ENCODE measurements at places on chromosomes 2 and 18.

- no peak for DNase-seq
Measured at GRCh38 chr2:182952741-182953450, 85.4 kb downstream of the NCKAP1 start.

- DNase-seq: no peak
Measured at GRCh38 chr18:56445422-56445821, 193.0 kb downstream of the TXNL1 start.

- no peak for DNase-seq
Measured at GRCh38 chr18:54357082-54357659, 487 bp downstream of the STARD6 start.

DNA sequence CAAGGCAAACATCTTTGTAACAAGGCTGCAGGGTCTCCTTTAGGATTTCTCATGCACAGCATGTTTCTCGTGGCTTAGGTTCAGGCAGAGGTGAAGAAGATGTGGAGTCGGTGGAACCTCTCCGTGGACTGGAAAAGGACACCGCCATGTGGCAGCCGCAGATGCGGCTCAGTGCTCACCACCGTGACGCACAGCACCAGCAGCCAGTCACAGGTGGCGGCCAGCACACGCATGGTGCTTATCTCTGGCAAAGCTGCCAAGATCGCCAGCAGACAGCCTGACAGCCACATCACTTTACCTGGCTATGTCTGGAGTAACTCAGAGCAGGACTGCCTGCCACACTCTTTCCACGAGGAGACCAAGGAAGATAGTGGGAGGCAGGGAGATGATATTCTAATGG lies 86.6 kb downstream of the PTH2R start:
- DNase-seq: no peak

DNA sequence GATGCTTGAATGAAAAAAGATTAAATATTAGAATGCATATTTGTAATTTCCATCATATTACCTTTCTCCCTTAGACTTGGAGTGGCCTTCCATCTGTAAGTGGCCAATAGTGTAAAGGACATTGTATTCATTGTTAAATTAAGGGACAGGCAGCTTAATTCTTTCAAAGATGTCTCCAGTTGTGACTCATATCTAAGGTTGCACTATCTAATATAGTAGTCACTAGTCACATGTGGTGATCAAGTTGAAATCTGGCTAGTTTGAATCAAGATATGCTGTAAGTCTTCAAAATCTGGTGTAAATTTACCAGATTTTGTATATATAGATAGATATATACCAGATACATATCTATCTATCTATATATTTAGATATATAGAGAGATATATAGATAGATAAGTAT lies 52.4 kb upstream of the AGPS start:
- no peak for DNase-seq

DNA sequence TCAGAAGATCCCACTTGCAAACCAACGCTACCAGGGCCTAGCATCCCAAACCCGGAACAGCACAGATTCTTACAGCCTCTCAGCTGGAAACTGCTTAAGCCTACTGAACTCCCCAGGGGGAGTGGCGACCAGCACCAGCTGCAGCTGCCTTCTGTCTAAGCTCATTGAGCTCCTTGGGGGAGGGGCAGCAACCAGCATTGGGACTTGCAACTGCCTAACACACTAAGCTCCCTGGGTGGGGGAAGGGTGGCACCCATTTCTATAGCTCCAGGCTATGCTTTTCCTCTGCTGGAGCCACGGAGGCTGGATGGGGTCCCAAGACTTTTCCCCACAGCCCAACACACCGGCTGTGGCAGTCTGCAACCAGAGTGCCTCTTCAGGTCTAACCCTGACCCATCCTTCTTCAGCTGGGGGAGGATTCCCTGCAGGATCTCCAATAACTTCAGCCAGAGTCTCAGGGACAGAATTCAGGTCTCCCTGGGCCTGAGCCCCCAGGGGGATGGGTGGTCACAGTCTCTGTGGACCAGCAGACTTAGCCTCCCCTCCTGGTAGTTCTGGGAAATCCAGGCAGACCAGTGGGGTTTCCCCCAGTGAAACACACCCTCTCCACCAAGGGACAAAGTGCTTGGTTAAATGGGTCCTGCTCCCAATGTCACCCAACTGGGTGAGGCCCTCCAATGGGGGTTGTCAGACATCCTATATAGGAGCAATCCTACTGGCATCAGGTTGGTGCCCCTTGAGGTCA lies 45.9 kb upstream of the ITGA4 start:
- DNase-seq: no peak

- no peak for DNase-seq
Measured at GRCh38 chr2:28906821-28907220, 12.4 kb downstream of the WDR43 start.

DNA sequence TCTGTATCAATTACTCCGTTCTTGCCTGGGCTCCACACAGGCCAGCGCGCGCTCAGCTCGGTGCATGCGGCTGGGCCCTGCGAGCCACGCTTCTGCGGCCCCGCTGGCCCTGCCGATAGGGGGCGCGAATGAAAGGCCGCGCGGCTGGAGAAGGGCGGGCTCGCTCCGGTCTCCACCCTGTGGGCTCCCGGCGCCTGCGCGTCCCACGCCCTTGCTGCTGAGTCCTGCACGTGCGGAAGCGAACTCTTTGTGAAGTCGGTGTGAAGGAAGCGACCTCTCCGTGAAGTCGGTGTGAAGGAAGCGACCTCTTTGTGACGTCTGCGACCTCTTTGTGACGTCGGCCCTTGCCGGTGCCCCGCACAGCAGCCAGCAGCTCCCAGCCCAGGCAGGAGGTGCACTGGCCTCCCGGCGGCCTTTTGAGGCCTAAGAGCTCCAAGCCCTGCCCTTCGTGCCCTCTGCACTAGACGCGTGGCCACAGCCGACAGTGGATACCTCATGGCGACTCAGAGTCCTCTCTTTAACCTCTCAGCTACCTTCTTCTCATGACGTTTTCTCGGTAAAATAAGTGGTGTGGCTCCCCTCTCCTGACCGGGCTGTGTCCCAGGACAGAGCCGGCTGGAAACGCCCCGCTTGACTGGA lies 391.9 kb upstream of the RAB6C start:
- no peak for DNase-seq

GRCh38 chr2:215368493-215368809 lies 56.6 kb downstream of the ATIC start:
- DNase-seq: no peak

Data from stimulated activated CD8-positive, alpha-beta memory T cell treated with anti-CD3 and anti-CD28 coated beads, Interleukin-2, amount 100 ng/mL, for 1 hour (primary cell).